Right atrium auricular region (tissue), 2 donors: ENCODE measurements at places on chromosomes 3 and 15. TPM values are rescaled to one million over a fixed set of nuclear protein-coding genes. Genes with fewer than 3 reads are reported as not detected.
A peak's percentile ranks its signal among the peaks of the same experiment; 100 is the strongest.

CCDC39 gene
- not detected for total RNA-seq

CYP19A1 gene
- not detected for total RNA-seq

AHSG gene
- total RNA-seq, result not detected

CHSY1 gene
- 23.1 TPM for total RNA-seq

TOMM70 gene
- total RNA-seq, result 44.2 TPM

RAD51 gene
- 0.30 TPM for total RNA-seq

USP19 gene
- 58.7 TPM for total RNA-seq

GRCh38 chr15:71089801-71090200 is 25.5 kb upstream of the THSD4 start:
- no peak overlapping the region for H3K27ac ChIP-seq
- no peaks in the 10 kb centered on the region for H3K27me3 ChIP-seq
- H3K4me1 ChIP-seq, result no peaks in the 10 kb centered on the region
- no peak for DNase-seq

- no peak overlapping the region for H3K27ac ChIP-seq
- H3K27me3 ChIP-seq, result no peaks in the 10 kb centered on the region
- H3K36me3 ChIP-seq, result no peaks in the 10 kb centered on the region
- H3K4me3 ChIP-seq, result no peak overlapping the region
- H3K4me1 ChIP-seq, result no peaks in the 10 kb centered on the region
- DNase-seq, result no peak
These were observed 205.4 kb downstream of the PDZRN3 start for GRCh38 chr3:73419179-73419803.

DNA sequence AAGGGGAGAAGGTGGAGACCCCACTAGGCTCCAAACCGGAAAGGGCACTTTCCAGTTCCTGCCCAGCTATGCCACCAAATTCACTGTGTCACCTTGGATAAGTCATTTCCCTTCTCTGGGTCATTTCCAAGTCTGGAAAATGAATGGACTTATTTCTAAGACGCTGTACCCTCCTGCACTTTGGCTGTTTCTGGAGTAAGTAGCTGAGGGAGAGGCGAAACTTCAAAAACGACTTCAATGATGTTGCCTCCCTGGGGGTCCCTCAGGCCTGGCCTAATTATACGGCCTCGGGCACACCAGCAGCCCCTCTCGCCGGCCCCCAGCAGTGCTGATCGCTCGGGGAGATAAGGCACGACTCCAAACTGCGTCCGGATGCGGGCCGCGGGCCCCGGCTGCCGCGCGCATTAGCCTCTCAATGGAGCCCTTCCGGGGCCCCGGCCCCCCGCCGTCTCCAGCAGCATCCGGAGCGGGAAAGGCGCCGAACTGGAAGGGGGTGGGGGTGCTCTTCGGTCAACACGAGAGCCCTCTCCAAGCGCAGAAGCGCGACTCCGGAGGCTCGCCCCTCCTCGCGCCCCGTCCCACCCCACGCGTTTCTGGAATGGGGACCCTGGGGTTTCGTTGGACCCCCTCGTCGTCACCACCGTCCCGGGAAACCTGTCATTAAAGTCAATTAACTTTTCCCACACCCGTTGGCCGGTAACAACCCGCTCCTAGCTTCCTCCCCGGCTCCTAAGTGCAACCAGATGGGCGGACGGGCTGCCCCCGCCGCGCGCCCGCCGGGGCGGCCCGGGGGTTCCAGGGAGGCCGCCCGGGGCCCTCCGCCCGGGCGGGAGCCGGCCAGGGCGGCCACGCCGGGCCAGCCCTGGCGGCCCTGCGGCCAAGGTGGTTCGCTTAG is 4.8 kb downstream of the HES1 start:
- DNase-seq, result no peak
- H3K4me3 ChIP-seq, result peak overlapping the region; percentile 46
- H3K36me3 ChIP-seq, result no peaks in the 10 kb centered on the region

DNA sequence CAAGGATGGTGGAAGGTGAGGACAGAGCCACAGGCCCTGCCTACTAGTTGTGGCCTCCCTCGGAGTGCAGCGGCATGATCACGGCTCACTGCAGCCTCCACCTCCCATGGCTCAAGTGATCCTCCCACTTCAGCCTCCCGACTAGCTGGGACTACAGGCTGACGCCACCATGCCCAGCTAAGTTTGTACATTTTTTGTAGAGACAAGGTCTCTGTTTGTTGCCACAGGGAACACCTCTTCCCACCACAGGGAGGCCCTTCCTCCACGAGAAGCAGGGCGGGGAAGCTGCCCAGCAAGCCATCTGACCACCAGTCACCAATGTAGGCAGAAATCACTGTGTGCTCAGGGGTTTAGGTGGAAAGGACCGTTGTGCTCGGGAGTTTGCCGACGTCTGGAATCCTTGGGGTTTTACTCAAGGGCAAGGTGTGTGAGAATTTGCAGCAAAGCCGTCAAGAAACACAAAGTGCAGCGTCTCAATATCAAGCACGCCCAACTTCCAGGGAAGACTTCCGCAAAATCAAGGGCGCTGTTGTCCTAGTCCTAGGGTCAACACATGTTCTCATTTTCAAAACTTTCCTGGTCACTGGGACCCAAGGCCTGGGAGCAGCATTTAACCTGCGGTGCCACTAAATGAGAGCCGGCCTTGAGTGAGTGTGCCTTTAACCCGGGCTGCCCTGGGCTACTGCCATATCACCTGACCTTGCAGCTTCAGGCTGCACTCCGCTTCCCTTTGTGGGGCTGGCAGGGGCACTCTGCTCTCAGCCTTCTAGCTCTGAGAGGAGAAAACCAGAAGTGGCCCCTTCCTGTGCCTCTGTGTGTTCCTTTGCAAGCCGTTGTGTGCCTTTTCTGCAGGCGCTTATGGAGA is 65.7 kb downstream of the SLC12A8 start:
- H3K27ac ChIP-seq, result peak overlapping the region; percentile 26
- no peaks in the 10 kb centered on the region for H3K4me1 ChIP-seq
- H3K4me3 ChIP-seq, result no peak overlapping the region
- no peaks in the 10 kb centered on the region for H3K27me3 ChIP-seq
- no peak for DNase-seq

GRCh38 chr3:12897381-12898289 is 56.3 kb upstream of the RPL32 start:
- H3K27me3 ChIP-seq, result no peaks in the 10 kb centered on the region
- peaks cover 41% of the 10 kb centered on the region for H3K36me3 ChIP-seq
- DNase-seq, result no peak
- peaks cover 29% of the 10 kb centered on the region for H3K4me1 ChIP-seq
- H3K27ac ChIP-seq, result no peak overlapping the region

- no peak for DNase-seq
- H3K36me3 ChIP-seq, result no peaks in the 10 kb centered on the region
- H3K4me1 ChIP-seq, result no peaks in the 10 kb centered on the region
- no peak overlapping the region for H3K27ac ChIP-seq
- no peak overlapping the region for H3K4me3 ChIP-seq
These were observed 8.4 kb downstream of the STT3B start for GRCh38 chr3:31541089-31541488.

DNA sequence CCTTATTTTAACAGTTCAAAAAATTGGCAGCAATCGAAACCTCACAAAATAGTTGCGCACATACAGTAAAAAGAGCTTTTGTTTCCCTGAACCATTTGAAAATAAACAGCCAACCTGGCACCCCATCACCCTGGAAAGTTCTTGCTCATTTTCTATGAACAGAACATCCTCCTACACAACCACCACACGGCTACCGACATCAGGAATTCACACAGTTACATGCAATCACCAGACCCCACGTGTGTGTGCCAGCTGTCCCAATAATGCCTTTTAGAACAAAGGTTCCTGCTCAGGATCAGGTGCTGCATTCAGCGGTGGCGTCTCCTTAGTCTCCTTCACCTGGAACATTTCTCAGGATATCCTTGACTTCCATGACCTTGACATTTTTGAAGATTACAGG is 186.5 kb downstream of the KLF13 start:
- no peaks in the 10 kb centered on the region for H3K27me3 ChIP-seq
- H3K4me1 ChIP-seq, result no peaks in the 10 kb centered on the region
- no peak overlapping the region for H3K4me3 ChIP-seq
- H3K27ac ChIP-seq, result no peak overlapping the region

- no peaks in the 10 kb centered on the region for H3K36me3 ChIP-seq
- no peaks in the 10 kb centered on the region for H3K4me1 ChIP-seq
- no peak for DNase-seq
- no peaks in the 10 kb centered on the region for H3K27me3 ChIP-seq
- no peak overlapping the region for H3K4me3 ChIP-seq
- H3K27ac ChIP-seq, result no peak overlapping the region
These were observed 19.9 kb upstream of the HEG1 start for GRCh38 chr3:125075738-125076137.

GRCh38 chr3:120182613-120183511 is 88.6 kb upstream of the GSK3B start:
- no peaks in the 10 kb centered on the region for H3K36me3 ChIP-seq
- no peaks in the 10 kb centered on the region for H3K4me1 ChIP-seq
- H3K4me3 ChIP-seq, result no peak overlapping the region
- H3K27ac ChIP-seq, result no peak overlapping the region

DNA sequence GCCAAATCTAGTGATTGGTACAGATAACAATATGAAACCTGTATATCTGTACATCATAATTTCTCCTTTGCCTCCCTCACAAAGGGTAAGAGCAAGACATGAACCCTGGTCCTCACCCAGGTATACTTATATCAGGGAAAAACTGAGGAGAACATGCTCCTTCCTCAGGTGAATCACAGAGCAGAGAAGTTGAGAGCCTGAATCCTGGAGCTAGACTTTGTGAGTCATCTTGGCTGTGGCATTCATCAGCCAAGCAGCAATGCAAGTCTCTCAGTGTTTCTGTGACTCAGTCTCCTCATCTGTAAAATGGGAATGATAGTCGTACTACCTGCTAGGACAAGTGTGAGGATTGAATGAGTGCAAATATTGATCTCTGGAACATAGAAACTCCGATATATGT is 165.7 kb upstream of the ADAMTS9 start:
- H3K36me3 ChIP-seq, result no peaks in the 10 kb centered on the region
- H3K27me3 ChIP-seq, result no peaks in the 10 kb centered on the region
- H3K27ac ChIP-seq, result no peak overlapping the region
- no peak overlapping the region for H3K4me3 ChIP-seq
- no peak for DNase-seq

DNA sequence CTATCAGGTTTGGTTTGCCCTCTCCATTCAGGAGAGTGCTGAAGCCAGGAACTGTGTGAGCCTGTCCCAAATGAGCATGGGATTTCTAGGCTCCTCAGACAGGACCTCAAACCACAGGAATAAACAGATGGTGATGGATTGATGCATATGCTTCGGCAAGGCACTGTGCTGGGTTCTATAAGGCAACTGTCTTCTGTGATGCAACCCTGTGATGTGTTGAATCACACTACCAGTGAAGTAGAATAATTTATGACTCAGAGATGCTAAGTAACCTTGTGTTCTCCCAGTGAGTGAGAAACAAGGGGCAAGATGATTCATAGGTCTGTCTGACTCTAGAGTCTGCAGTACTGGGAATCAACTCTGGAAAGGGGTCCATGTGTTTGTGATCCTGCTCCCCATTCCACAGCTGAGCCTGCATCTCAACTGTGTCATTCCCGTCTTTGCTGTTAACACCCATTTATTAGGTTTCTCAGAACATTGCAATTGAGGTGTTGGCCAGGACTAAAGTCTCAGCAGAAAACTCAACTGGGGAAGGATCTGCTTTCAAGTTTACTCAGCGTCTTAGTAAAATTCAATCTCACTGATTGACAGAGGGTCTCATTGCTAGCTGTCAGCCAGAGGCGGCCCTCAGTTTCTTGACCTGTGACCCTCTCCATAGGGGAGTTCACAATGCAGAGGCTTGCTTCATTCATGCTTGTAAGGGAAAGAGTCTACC is 510.1 kb upstream of the CFAP20DC start:
- no peak for DNase-seq
- H3K36me3 ChIP-seq, result no peaks in the 10 kb centered on the region
- H3K4me1 ChIP-seq, result no peaks in the 10 kb centered on the region
- H3K4me3 ChIP-seq, result no peak overlapping the region
- H3K27me3 ChIP-seq, result no peaks in the 10 kb centered on the region

GRCh38 chr15:75194397-75194796 is 7.3 kb upstream of the C15orf39 start:
- no peak overlapping the region for H3K27ac ChIP-seq
- H3K27me3 ChIP-seq, result no peaks in the 10 kb centered on the region
- H3K4me1 ChIP-seq, result no peaks in the 10 kb centered on the region
- DNase-seq, result no peak
- no peak overlapping the region for H3K4me3 ChIP-seq

GRCh38 chr15:69609176-69609575 is 156.6 kb downstream of the RPLP1 start:
- no peak overlapping the region for H3K4me3 ChIP-seq
- H3K27ac ChIP-seq, result no peak overlapping the region
- H3K4me1 ChIP-seq, result no peaks in the 10 kb centered on the region
- no peaks in the 10 kb centered on the region for H3K36me3 ChIP-seq
- DNase-seq, result peak; percentile 28

GRCh38 chr3:143410259-143410658 is 290.7 kb downstream of the CHST2 start:
- DNase-seq, result no peak
- no peaks in the 10 kb centered on the region for H3K27me3 ChIP-seq
- H3K4me3 ChIP-seq, result no peak overlapping the region
- no peaks in the 10 kb centered on the region for H3K36me3 ChIP-seq
- no peaks in the 10 kb centered on the region for H3K4me1 ChIP-seq
- H3K27ac ChIP-seq, result no peak overlapping the region

GRCh38 chr3:103992469-103992868 is 1374.2 kb upstream of the ALCAM start:
- no peaks in the 10 kb centered on the region for H3K36me3 ChIP-seq
- no peak overlapping the region for H3K27ac ChIP-seq
- H3K4me3 ChIP-seq, result no peak overlapping the region
- no peaks in the 10 kb centered on the region for H3K27me3 ChIP-seq
- no peak for DNase-seq
- no peaks in the 10 kb centered on the region for H3K4me1 ChIP-seq

- no peak overlapping the region for H3K27ac ChIP-seq
- H3K36me3 ChIP-seq, result no peaks in the 10 kb centered on the region
- no peak overlapping the region for H3K4me3 ChIP-seq
- no peaks in the 10 kb centered on the region for H3K4me1 ChIP-seq
These were observed 280.4 kb downstream of the KLF13 start for GRCh38 chr15:31606931-31607497.

DNA sequence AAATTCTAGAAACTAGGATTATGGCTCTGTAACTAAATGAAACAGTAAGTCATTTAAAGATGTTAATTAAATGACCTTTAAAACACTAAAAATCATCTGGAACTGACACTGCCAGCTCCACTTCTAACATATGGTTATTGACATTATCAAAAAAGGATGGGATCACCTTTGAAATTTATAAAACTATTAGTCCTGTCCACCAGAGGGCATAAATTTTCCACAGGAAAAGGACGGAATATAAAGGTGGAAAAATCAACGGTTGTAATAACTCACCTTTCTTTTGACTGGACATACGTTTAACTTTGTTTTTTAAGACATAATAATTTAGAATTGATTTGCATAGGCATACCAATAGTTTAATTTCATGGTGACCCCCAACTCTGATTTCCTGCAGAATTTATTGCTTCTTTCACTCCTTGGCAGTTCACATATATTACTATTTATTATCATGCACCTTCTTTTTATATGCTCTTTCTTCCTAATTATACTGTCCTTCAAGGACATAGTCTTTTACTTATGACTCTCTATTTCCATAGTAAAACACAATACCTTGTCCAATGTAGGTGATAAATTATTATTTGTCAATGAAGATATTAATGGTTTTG is 345.7 kb downstream of the CADM2 start:
- no peak for DNase-seq
- H3K4me1 ChIP-seq, result no peaks in the 10 kb centered on the region
- no peak overlapping the region for H3K27ac ChIP-seq
- H3K27me3 ChIP-seq, result no peaks in the 10 kb centered on the region
- no peaks in the 10 kb centered on the region for H3K36me3 ChIP-seq

- H3K27ac ChIP-seq, result no peak overlapping the region
- no peaks in the 10 kb centered on the region for H3K27me3 ChIP-seq
- DNase-seq, result no peak
- H3K4me1 ChIP-seq, result peaks cover 24% of the 10 kb centered on the region
These were observed 990 bp downstream of the ITIH4 start for GRCh38 chr3:52829482-52829881.

- no peak overlapping the region for H3K27ac ChIP-seq
- H3K4me3 ChIP-seq, result no peak overlapping the region
- H3K4me1 ChIP-seq, result no peaks in the 10 kb centered on the region
These were observed 2.1 kb downstream of the ABHD10 start for GRCh38 chr3:111980716-111981456.
